Mucosa of gallbladder (tissue), 1 donor: ENCODE measurements at places on chromosomes 4 and X. TPM values are rescaled to one million over a fixed set of nuclear protein-coding genes. Genes with fewer than 3 reads are reported as not detected.

Gene MID1
- total RNA-seq, result 30.6 TPM

Gene HTRA3
- total RNA-seq, result 20.3 TPM

Gene SMIM10
- total RNA-seq, result 4.1 TPM

Gene SH3D19
- total RNA-seq, result 136 TPM

Gene ZNF732
- total RNA-seq, result not detected

Gene AVPR2
- total RNA-seq, result 1.1 TPM

Gene TLR3
- 30.2 TPM for total RNA-seq

Gene PNMA6F
- not detected for total RNA-seq

Gene TLR1
- 16.6 TPM for total RNA-seq

Gene GDPD2
- total RNA-seq, result 0.32 TPM

Gene UGT2B15
- 826 TPM for total RNA-seq

Gene EDA
- total RNA-seq, result 8.4 TPM

Gene GRK4
- 7.3 TPM for total RNA-seq

Gene FAM193A
- 31.4 TPM for total RNA-seq

Gene FNIP2
- 63.0 TPM for total RNA-seq

Gene RTL9
- 0.17 TPM for total RNA-seq

Gene SH2D1A
- 1.0 TPM for total RNA-seq

Gene SCML1
- 6.1 TPM for total RNA-seq

Gene RRH
- 0.23 TPM for total RNA-seq

Gene TMPRSS11B
- total RNA-seq, result not detected

Gene LSM6
- 23.5 TPM for total RNA-seq

Gene SH3RF1
- total RNA-seq, result 46.0 TPM

Gene RPS6KA6
- 7.7 TPM for total RNA-seq

Gene RIPPLY1
- total RNA-seq, result not detected

Gene ZFP92
- total RNA-seq, result 0.60 TPM

Gene PWWP3B
- 5.6 TPM for total RNA-seq

Gene TAF7L
- total RNA-seq, result not detected

Gene BEX3
- 96.0 TPM for total RNA-seq

Gene PNCK
- 28.3 TPM for total RNA-seq

Gene PIGA
- total RNA-seq, result 15.8 TPM

Gene PDCL2
- not detected for total RNA-seq

Gene BGN
- 204 TPM for total RNA-seq

Gene CNGA1
- total RNA-seq, result 3.3 TPM
